ENCODE measurements at places on chromosomes 2 and 18.

DNA sequence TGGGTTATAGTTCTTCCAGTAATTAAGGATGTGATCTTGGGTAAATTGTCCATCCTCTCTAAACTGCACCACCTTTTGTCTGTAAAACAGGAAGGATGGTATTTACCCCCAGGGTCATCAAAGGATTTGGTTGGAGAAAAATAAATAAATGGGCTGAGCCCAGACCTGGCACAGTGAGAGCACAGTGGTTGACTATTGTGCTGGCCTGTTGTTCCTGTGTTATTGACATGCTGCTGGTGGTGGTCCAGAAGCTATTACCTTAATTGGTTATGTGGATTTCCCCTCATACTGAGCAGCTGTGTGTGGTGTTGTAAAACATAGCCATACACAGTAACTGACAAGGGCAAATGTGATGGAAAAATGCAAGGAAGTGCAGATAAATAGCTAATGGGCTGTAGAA, 746 bp upstream of the IL37 start:
- DNase-seq = no peak

- no peak for DNase-seq
Measured at GRCh38 chr2:25491966-25492532, 150.3 kb upstream of the DNMT3A start.

DNA sequence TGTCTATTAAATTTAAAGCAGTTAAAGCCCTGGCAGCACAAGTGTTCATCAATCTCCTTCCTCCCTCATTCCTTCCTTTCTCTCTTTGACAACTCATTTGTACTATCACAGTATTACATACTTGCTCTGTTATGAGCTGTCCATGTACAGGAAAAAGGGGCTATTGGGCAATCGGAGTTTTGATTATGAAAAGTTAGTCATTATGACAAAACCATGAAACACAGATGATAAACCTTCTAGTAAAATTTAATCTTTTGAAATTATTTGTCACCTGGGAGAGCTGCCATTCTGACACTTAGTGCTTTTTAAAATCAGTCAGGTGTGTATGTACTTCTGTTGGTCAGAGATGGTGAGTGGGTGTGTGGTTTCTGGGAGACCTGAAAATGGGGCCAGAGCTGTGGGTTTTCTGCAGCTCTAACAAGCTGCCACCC, 39.4 kb downstream of the MAP4K4 start:
- no peak for DNase-seq

- DNase-seq = no peak
Measured at GRCh38 chr2:207330912-207331311, 165.2 kb upstream of the KLF7 start.

DNA sequence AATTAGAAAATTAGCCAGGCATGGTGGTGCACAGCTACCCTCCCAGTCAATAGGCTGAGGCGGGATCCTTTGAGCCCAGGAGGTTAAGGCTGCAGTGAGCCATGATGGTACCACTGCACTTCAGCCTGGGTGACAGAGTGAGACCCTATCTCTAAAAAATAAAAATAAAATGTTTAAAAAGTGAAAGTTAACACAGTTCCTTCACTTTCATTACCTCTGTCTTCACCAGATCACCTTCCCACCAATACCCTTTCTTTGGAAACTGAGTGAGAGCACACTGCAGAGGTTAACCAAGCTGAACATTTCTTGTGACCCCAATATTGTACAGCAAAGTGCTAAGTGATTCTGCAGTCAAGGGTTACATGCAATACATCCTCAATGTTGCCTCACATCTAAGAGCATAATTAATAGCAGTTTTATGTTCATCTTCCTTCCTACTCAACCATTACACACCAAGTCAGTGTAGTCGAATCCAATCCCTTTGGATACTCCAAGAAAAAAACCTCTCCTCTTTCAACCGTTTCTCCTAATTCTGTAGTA, 1.7 kb downstream of the L3MBTL4 start:
- DNase-seq = no peak

- DNase-seq = no peak
Measured at GRCh38 chr2:17584689-17585088, 44.2 kb downstream of the VSNL1 start.

GRCh38 chr18:70374154-70374553, 85.3 kb downstream of the SOCS6 start:
- no peak for DNase-seq

DNA sequence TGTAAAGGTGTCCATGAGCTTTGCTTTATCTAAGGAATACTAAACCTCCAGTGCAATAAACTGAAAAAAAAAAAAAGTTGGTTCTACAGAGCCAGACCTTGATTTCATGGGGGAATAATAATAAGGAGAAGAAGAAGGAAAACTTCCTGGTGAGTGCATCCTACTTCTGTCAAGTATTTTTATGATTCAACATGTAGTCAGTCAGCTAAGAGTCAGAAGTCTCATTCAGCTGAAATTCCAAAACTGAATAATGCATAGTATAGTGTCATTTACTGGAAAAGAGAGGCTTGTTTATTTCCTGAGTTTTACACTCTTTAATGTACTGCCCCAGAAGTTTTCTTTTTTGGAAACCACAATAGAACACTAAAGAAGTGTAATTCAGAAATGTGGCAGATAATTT, 77.8 kb upstream of the TACR1 start:
- DNase-seq = no peak

- DNase-seq = no peak
Measured at GRCh38 chr18:78144669-78145068, 834.9 kb upstream of the SALL3 start.

DNA sequence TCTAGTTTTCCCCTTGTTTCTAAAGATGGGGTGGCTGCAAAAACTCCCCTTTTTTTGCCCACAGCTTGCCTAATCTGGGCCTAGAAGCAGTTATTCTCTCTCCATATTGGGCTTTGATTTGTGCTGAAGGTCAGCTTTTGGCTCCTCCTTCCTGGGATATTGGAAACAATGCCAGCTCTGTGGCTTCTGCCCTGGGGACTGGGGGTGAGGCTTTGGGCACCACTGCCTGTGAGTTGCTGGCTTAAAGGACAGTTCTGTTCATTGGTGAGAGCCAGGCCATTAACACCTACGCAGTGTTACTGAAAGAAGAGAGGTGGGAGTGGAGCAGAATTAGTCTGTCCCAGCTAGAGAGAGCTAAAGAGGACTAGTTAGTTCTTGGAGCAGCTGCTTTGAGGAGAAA, 4.3 kb downstream of the UBXN2A start:
- DNase-seq = no peak

DNA sequence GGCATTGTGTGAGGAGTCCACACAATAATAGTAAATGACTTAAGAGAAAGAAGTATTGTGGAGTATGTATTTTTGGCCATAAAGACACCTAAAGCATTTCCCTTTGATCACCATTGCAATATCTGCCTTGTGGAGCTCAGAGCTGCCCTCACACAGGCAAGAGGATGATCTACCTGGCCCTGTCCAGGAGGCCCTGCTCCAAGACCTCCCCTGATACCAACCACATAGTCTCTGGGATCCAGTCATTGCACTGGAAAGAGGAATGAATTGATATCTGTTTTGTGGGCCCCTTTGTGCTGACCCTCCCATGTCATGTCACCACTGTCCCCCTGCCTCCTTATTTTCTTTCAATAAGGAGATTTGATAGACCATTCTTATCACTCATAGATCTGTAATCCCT, 430.6 kb upstream of the TNP1 start:
- DNase-seq = no peak

DNA sequence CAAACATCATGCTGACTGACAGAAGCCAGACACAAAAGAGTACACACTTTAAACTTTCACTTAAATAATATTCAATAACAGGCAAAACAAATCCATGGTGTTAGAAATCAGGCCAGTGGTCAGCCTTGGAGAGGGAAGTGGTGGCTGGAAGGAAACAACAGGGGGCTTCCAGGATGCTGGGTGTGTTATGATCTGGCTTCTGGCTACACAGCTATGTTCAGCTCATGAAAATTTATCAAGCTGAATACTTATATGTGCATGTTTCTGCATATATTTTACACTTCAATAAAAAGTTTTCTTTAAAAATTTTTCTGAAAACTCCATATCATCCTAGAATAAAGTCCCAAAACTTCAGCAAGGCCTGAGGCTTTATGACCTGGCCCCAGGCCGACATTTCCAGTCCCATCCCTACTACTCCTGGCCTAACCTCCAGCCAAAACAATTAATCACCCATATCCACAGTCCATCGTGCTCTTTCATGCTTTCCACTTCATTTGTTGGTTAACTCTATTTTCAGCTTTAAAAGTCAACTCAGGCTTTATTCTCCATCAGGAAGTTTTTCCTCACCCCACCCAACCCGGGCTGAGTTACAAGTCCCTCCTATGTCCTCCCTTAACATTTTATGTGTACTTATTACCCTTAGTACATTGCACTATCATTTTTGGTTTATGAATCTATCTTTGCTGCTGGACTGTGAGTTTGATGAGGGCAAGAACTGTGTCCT, 27.9 kb upstream of the SPTBN1 start:
- DNase-seq = no peak

GRCh38 chr2:76641506-76641905, 880.7 kb downstream of the LRRTM4 start:
- DNase-seq = no peak

GRCh38 chr18:10508591-10508990, 17.2 kb upstream of the NAPG start:
- DNase-seq = no peak

DNA sequence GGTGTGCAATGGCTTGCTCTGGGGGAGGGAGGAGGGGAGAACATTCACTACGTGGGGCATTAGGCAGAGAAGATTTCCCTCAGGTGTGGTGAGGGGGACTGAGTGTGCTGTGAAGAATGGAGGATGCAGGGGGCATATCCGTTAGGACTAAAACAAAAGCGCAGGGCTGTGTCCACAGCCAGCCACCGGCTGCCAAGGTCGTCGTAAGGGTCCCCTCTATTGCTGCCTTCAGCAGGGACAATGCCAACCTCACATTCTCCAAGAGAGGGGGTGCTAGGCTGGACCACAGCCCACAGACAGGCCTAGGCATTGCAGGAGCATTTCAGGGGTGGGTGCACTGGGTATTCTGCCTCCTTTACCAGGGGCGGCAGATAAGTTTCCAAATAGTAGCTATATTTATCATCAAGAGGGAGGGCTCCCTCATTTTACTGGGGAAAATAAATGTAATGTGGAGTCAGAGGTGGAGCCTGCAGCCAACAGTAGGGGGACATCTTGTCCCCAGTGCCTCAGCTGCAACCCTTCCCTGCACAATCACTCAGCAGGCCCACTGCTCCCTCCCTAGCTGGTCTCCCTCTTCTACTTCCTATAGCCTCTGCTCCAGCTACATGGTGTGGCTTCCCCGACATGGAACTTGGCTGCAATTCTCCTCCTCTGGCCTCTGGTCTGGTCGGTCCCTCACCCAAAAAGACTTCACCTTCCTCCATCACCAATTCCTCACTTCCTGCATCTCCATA, 74.9 kb upstream of the OTOF start:
- no peak for DNase-seq

- DNase-seq = no peak
Measured at GRCh38 chr2:232892221-232892620, 22.2 kb downstream of the SNORC start.

- DNase-seq = no peak
Measured at GRCh38 chr2:201452058-201452921, 750 bp downstream of the STRADB start.

DNA sequence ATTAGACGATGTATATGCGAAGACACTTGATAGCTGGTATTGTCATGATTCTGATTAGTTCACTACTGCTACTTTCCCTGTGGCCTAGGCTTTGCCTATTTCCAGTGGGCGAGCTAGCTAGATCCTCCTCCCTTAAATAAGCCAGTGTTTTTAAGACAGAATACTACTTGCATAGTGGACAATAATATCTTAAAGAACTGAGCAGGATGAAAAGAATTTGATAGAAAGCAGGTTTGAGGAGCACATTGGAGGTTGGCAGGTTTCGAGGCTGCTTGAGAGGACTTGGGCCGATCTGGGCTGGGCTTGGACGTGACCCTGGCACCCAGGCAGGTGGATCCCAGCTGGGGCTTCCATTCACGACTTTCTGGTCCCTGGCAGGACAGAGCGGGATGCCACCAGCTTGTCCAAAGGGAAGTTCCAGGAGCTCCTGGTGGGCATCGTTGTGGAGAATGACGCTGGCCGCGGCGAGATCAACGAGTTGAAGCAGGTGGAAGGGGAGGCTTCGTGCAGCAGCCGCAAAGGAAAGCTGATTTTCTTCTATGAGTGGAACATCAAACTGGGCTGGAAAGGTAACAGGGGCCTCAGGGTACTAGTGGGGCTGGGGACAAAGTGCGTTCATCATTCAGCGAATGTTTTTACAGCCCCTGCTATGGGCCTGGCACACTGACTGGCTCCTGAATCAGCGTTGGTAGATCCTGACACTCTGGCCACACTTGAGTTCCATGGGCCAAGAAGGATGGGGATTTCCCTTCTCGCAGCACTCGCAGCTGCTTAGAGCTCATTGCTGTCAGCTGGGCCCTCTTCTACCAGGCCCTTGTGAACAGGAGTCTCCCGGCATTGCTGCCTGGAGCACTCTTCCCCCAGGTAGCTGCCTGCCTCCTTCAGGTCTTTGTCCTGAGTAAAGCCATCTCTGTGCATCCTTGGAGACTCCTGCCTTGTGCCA, 16.9 kb downstream of the C2orf74 start:
- no peak for DNase-seq

GRCh38 chr2:44086629-44087028, 82.0 kb upstream of the PPM1B start:
- DNase-seq = no peak

GRCh38 chr2:45774688-45775244, 123.3 kb downstream of the PRKCE start:
- DNase-seq = no peak

DNA sequence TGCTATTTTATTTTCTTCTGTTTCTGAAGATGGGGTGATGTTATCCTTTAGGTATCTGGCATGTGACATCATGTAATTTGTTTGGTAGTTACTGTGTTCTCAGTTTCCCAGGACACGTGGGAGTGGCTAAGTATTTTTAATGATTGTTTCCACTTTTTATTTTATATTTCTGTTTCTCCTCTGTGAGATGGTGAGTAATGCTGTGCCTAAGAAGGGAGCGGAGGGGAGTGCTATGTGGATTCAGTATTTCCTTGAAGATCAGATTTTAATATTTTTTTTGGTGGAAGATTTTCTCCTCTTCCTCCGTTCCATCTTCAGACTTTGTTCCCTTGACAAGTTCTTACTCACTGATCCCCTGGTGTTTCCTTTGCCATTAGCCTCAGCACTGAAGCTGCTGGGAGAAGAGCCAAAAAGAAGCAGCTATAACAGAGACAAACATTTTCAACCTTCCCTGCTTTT, 180.0 kb upstream of the MMADHC start:
- no peak for DNase-seq

DNA sequence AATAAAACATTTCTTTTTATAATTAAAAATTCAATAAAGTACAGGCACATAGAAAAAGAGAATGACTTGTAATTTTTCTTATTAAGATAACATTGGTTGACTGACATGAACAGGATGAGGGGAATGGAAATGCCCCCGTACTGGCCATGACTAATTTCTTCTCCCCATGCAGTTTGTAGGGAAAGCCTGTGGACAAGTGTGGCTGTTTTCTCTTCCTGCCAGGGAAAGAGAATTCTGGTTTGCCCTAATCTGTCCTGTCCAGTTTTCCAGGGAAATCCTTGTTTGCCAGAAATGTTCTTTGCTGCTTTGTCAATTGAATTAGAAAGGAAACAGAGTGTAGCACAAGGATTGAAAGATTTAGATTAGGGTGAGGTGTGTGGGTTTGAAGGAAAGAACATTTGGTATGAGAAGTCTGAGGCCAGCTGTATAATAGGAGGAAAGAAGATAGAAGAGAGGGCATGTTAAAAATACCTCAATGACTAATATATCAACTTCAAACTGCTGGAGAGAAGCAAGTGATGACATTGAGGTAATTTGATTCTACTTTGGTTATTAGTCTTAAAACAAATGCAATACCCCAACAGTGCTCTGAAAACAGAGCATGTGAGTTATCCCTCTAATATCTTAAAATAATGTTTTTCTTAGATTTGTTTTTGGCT, 593.9 kb upstream of the ZNF804A start:
- DNase-seq = no peak

- DNase-seq = no peak
Measured at GRCh38 chr18:25247725-25248124, 104.2 kb downstream of the ZNF521 start.

Measured in T follicular helper cell (primary cell).